ENCODE measurements at places on chromosomes 1 and 21.

DNA sequence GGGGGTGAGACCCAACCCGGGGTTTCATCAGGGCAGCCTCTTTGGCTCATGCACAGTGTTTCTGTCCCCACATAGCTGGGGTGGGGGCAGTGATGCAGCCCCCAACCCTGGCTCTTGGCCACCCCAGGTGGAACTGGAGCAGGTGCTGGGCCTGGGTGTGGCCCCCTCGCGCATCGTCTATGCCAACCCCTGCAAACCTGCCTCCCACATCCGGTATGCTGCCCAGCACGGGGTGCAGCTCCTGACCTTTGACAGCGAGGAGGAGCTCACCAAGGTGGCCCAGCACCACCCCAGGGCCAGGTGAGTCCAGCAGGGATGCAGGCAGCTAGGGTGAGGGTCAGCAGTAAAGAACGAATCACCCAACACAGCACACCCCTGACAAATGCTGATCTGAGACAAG, 72.3 kb upstream of the TINAGL1 start:
- DNase-seq, result no peak

DNA sequence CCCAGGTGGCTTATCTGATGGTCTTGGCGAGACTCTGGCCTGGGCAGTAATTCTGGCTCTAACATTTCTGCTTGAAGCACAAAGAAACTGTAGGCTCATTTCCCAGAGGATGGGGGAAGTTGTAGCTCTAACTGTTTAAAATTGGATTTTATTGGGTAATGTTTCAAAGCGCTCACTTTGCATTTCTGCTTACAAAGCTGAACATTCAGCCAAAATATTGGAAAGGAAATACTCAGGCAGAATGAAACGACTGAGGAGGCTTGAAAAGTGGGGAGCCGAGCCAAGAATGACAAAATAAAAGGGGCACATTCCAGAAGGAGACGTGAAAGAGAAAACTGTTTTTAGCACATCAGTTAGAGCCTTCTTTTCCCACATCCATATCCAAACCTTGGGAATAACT, 202.6 kb downstream of the GRIK1 start:
- no peak for DNase-seq

GRCh38 chr1:185767508-185768120, 33.4 kb downstream of the HMCN1 start:
- no peak for DNase-seq

DNA sequence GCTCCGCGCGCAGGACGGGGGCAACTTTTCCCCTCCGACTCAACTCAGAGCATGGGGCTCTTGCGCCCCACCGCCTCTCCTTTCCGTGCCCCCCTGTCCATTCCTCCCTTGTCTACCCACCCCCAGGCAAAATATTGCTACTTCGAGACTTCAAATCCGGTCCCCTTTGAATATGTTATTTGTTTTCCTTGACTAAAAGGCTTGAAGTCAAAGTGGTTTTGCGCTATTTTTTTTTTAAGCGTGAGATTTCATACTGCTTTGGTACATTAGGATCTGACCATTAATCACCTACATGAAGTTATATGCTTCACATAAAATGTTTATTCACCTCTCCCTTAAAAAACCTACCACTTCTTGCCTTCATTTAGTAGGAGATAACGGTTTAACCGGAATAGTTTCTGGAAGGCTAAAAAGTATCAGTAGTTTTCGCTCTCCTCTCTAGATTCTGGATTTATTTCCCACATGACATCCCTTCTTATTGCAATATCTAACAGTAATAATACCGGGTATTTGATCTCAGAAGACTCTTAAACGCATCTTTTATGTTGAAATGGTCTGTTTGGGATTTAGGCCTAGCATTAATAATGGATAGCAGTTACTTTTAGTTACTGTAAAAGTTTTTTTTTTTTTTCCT, 1.6 kb downstream of the NFIA start:
- DNase-seq, result no peak

DNA sequence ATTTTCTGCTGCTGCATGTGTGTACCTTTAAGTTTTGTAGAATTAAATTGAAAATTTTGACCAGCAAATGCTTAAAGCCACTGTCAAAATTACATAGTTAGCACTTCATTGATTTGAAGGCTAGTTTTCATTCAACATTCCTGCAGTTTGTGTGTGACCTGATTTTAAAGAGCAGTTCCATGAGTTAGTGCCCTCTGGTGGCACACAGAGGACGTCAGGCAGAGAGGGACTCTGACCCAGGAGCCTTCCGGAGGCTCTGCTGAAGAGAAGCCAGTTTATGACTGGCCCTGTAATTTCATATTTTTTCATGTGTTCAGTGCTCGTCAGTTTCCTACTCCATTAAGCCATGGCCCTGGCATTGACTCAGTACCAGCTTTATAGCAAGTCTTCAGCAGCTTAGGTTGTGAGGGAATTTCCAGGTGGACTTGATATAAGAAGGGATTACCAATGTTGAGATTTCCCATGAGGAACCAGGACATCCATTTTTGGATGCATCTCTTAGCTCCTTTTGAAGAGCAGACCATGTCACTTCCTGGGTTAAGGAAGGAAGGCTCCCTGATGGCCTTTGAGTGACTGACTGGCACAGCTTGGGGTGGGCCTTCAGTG, 104.7 kb downstream of the CAMTA1 start:
- DNase-seq, result no peak

- no peak for DNase-seq
Measured at GRCh38 chr1:94013367-94013878, 104.2 kb upstream of the GCLM start.

- no peak for DNase-seq
Measured at GRCh38 chr1:93244298-93245069, 64.0 kb downstream of the CCDC18 start.

DNA sequence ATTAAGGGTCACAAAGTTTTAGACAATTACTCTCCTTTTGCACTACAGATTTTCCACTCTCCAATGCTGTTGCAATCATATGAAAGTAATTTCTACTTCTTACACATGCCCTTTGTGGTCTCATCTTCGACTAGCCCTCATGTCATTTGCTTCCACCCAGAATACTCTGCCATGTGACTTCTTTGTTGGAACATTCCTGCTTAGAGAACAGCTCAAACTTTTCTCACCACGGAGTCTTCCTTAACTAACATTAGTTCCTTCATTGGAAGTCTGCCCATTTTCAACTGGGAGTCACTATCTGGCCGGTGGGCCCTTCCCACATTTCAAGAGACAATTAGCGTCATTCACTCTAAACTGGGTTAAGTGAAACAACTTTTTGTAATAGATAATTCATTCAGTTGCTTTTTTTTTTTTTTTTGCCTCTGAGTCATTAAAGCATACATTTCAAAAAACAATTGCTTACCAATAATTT, 142.6 kb upstream of the PALMD start:
- DNase-seq, result no peak

DNA sequence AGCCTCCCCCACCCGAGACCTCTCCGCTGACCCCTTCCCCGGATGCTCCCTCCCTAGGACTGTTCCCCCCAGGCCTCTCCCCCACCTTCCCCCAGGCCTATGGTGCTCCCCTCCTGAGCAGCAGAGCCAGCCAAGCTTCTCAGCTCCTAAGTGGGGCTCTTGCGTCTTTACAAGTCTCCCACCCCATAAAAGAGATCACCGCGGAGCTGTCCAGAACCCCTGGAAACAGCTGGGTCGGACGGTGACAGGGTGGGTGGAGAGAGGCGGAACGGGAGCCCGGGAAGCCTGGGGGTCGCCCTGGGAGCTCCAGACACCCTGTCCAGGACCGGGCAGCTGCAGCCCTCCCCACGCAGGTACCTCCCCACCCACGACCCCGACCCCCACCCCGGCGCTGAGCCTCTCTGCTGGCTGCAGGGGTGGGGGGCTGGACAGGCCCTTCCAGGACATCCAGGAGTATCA, 61.2 kb downstream of the WNT9A start:
- no peak for DNase-seq

DNA sequence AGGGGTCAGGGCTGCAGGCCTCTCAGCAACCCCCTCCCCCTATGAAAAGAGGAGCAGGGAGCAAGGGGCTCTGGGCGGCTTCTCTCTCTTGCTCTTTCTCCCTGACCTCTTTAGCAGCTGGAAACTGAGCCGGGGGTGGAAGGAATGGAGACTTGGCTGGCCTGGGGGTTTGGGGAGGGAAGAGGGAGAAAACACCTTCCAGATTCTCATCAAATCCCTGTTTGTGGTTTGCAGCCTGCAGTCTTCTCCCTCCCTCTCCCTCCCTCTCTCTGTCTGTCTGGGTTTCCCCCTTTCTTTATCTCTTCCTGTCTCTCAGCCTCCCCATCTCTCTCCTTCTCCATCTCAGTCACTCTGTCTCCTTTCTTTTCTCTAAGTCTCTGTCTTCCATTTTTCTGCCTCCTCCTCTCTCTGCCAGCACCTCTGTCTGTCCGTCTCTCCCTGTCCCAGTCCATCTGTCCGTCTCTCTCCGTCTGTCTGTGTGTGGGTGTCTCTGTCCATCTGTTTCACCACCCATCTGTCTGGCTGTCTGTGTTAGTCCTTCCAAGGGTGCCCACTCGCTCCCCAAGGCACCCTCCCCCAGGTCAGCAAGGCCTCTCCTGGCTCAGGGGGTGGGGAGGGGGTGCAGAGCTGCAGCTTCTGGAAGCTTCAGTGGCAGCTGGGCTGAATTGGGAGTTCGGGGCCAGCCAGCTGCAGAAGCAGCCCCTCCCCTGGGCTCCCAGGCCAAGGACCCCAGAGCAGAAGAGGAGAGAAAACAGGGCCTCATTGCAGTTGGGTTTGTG, 6.2 kb downstream of the AHDC1 start:
- no peak for DNase-seq

DNA sequence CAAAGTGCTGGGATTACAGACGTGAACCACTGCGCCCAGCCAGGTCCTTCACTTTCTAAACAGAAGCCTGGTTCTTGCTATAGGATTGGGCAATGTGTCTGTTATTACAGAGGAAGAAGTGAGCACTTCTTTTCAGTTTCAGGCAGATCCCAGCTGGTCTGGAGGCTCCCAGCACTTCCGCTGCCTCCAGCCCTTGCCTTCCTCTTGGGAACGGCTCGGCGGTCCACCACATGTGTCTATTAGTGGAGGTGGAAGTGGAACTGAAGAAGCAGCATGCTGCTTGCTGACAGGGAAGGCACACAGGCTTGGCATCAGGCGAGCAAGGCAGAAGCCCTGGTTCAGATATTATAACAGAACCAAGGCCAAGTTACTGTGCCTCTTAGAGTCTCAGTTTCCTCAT, 17.0 kb downstream of the MKNK1 start:
- no peak for DNase-seq

DNA sequence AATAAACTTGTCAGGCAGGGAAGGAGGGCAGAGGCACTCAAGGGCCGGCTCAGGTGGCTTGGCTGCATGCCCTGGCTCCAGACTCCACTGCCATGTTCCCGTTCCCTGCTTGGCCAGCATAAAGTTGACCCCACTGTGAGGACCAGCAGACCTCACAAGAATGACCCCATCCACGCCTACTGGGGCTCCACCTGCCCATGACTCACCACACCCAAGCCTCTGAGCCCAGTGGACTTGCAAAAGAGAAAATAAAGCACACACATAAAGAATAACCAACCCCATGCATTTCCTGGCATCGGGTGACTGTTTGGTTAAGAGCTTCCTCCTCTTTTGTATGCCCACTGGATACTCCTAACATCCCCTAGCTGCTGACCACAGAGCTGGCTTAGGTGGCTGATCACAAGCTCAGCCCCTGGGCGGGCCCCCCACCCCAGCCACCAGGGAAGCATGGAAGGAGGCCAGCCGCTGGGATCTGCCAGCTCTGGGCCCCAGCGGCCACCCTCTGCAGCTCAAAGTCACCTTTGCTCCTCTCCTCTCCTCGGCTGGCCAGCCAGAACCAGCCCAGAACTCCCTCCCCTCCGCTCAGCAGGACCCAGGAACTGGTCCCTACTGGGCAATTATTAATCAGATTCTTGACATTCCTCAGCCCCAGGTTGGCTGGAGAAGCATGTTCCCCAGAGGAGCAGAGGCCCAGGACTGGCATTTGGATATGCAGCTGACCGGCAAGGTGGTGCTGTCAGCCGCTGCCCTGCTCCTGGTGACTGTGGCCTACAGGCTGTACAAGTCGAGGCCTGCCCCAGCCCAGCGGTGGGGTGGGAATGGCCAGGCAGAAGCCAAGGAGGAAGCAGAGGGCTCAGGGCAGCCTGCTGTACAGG, at the start of gene KLHDC7A:
Gene KLHDC7A (plus strand): TSS at position 616 of the 875 bp plus-strand sequence. CDS start 52 bp downstream, at position 668.
- no peak for DNase-seq

DNA sequence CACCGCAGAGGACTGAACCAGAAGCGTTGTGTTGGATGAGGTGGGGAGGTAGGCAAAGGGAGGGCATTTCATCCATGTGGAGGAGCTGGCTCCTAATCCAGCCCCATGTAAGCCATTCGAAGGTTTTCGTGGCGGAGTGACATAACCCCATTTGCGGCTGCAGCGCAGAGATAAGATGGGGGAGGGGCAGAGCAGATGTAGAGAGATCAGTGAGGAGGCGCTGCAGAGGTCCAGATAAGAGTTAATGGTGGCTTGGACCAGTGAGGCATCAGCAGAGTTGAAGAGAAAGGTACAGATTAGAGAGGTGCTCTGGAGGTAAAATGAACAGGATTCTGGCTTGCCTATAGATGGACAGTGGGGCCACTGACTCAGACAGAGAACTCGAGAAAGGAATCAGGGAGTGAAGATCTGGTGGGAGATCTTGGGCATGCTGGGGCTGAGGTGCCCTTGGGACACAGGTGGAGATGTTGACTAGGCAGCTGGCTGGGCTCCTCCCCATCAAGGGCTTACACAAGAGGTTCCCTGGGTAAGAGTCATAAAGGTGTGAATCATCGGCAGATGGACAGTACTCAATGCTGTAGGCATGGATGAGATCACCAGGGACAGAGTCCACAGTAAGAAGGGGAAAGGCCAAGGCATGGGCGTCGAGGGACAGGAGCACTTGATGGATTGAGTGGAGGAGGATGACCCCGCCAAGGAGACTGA, 7.8 kb upstream of the PTPRF start:
- no peak for DNase-seq

DNA sequence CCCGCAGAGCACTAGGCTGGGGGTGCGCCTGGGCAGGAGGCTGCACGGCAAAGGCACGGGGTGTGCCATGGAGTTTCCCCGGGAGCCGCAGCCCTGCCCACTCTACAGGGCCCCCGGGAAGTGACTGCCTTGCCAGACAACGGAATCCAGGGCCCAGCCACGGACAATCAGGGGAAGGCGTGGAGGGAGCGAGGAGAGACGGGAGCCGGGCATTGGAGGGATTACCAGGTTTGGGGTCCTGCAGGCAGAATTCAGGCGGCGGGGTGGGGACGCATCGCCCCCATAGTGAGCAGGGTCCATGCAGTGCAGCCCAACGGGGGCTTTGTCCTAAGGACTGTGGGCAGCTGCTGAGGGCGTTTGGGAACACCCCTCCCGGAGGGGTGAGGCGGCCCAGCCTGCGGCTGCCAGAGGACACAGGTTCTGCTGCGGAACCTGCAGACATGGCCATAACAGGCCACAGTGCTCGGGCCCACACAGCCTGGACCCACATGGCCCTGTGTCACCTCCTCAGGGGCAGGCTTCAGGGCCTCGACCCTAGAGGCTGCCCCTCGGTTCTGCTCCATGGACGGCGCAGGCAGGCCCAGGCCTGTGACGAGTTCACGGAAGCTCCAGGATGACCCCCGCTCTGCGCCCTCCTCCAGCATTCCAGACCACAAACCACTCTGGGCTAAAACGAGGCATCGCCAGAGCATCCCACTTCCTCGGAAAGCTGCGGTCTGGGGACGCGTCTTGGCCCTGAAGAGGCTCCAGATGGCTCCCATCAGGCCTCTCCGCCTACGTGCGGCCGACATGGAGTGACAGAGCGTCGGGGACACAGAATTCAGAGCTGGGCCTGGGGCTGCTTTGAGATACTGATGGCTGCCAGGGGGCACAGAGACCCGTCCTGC, 54.5 kb downstream of the COL6A1 start:
- no peak for DNase-seq

All from KG1 (cell line).